SK-N-SH (cell line): ENCODE measurements at places on chromosomes 12 and 14.

GRCh38 chr14:103206836-103207387 lies 83.7 kb downstream of the TNFAIP2 start:
- DNase-seq: peak; percentile 70

- DNase-seq: no peak
Observed at GRCh38 chr14:52333823-52334657, 19.9 kb downstream of the PTGER2 start.

- DNase-seq: no peak
Observed at GRCh38 chr14:102418169-102418852, 55.6 kb downstream of the TECPR2 start.

GRCh38 chr12:2032506-2032905 lies 20.3 kb upstream of the CACNA1C start:
- DNase-seq: no peak

DNA sequence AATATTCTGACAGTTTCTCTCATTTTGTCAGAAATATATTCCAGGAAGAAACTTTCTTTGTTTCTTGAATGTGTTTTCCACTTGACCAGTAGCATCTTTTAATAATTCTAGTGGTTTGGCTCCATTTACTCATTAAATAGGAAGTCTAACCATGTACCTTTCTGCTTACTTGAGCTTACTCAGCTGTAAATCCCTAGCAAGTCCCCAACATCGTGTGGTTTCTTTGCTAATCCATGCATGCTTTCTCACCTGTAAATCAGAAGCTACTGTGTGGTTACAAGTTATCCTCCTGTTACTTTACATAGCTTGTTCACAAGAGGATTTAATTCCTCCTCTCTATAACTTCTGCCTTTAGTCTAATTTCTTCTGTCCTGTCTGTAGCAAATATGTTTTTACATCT lies 227.7 kb downstream of the FSCB start:
- DNase-seq: no peak

- no peak for DNase-seq
Observed at GRCh38 chr14:75170772-75171171, 5.6 kb downstream of the TMED10 start.

GRCh38 chr12:24038211-24038997 lies 88.9 kb upstream of the SOX5 start:
- DNase-seq: no peak

GRCh38 chr12:95548539-95549391 lies 2.5 kb downstream of the USP44 start:
- DNase-seq: peak; percentile 98

DNA sequence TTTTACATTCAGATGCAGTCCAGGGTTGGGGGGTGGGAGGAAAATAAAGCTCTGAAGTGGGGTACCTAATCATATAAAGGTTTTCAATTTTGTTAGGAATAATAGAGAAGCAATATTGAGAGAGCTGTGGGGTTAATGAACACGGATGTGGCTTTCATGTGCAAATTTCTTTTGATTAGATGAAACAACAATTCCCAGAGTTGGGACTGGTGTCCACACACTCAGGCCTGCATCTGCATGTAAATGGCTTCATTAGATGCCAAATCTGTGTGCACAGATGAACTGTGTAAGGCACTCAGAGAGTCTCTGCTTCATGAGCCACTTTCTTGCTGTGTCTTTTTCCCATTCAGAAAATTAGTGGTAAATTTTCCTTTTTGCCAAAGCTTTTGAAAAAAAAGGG lies 377.1 kb upstream of the NOVA1 start:
- DNase-seq: no peak
